ENCODE measurements at places on chromosomes 16 and 17.

- DNase-seq: no peak
Measured at GRCh38 chr16:51615141-51615540, 464.1 kb upstream of the SALL1 start.

- DNase-seq: no peak
Measured at GRCh38 chr17:8162997-8163977, 539 bp upstream of the VAMP2 start.

GRCh38 chr16:10078541-10078949, 103.7 kb downstream of the GRIN2A start:
- no peak for DNase-seq

DNA sequence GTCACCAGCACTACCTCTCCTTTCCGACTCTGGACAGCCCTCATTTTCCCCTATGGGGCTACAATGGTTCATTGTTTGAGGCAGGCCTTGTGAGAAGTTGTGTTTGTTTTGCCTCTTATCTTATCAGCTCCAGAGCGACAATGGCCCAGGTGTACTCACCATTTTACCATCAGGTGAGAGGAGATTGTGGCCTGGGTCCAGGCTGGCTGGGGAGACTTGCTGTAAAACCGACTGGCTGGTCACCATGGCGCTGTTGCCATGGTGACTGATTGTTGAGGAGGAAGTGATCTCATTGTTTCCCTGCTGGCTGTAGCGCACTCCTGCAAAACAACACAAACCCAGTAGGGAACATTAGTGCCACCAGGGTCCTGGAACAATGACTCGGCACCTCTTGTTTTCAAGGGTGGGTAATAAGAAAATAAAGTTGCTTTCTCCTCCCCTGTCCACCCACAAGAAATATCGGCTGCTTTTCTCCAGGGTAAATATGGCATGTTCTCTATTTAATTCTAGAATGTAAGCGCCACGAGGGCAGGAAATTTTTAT, 34.4 kb downstream of the HNF1B start:
- DNase-seq: no peak

DNA sequence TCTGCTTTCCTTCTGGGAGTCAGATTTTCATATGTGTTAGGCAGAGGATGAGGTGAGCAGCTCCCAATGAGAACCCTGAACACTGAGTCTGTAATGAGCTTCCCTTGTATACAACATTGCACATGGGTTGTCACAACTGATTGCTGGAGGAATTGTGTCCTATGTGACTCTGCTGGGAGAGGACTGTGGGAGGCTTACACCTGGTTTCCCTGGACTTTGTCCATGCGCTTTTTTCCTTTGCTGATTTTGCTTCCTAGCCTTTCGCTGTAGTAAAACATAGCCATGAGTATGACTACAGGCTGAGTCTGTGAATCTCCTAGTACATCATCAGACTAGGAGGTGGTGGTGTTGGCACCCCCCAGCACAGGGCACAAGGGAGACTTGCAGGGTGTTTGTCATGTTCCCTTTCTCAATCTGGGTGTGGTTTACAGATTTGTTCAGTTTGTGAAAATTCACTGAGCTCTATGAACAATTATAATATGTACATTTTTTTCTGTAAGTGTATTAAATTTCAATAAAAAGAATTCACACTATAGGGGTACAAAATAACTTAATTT, 1.7 kb upstream of the PLK1 start:
- no peak for DNase-seq

All from activated CD4-positive, CD25-positive, alpha-beta regulatory T cell (primary cell).